T-helper 1 cell (primary cell): ENCODE measurements at places on chromosomes 5 and 9.

- no peak for DNase-seq
Observed at GRCh38 chr5:22542340-22542739, 310.8 kb downstream of the CDH12 start.

DNA sequence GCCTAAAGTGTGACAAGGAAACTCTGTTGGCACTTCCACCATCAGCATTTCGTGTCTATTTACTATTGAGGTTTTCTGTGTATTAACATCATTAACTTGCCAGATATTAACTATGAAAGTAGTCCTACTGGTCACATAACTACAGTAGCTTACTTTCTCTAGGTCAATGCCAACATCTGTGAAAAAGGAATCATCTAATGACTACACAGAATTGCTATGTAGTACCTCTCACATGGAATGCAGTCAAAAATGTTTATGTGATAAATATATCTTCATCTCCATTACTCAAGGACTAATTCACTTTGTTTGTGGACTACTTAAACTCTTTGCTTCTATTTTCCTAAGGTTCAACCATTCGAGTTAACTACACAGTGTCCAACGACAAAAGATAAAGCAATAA is 2.1 kb downstream of the SCAI start:
- no peak for DNase-seq

DNA sequence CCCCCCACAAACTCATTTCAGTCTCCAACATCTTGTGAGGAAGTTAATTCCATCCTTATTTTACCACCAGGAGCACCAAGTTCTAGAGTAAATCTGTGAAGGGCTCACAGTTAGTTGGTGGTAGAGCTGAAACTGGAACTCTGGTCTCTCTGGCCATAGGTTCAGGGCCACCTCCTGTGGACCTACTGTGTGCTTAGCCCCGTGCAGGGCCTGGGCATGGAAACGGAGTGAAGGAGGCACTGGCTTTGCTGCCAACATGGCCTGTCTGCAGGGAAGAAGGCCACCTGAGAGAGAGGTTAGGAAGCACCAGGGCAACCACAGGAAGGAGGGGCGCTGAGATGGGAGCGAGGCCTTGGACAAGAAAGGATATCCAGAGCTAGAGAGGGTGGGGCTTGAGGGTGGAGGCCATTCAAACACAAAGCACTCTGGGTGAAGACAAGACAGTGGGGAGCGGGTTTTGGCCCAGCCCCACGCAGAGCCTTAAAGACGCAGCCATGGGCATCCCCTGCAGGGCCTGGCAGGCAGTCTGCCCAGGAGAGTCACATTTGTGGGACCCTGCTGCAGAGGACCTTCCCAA is 16.0 kb upstream of the DAB2IP start:
- no peak for DNase-seq

DNA sequence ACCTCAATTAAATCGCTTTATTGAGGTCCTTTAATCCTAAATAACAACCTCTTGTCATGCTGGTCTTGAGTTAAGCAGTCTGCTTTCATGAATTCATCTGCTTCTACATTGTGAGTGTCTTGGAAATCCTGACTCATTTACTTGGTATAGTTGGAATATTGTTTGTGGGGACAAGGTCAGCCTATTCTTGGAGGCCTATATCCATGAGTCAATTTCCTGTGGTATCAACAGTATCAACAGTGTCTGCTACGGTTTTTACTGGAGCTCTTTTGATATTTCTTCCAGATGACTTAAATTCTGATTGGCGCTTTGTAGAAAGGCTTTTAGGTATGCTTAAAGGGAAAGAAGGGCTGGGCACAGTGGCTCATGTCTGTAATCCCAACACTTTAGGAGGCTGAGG is 71.2 kb upstream of the PARP8 start:
- DNase-seq: no peak

- no peak for DNase-seq
Observed at GRCh38 chr9:110918316-110919049, 119.8 kb downstream of the LPAR1 start.

DNA sequence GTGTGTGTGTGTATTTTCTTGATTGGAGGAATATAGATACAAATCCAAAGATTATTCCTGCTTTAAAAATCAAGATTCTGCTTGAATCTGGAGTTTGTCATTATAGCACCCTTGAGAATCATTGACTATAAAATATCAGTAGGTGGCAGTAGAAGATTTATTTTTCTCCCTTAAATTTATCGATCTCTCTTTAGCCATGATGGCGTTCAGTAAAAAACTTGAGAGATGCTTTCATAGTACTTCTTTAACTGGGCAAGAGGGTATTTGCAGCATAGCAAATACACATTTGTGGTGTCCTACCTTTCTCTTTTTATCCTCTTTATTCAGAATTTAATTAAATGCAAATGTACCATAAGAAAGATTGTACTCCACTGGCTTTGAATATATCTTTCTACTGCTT is 307.7 kb downstream of the ADGRV1 start:
- DNase-seq: no peak

DNA sequence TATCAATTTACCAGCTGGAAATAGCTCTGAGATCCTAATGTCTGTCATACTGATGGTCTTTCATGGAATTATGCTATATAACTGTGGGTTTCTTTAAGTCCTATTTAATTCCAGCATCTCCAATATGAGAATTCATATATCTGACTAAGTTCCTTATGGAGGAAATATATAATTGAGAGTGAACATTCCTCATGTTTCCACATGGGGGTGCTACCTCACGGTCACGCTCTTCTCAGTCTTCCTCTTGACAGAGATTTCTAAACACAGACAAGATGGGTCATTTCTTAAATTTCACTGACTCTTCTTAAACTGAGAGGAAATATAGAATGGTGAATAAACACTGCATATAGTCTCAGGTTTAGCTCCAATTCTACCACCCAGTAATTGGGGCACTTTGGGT is 212.1 kb downstream of the SLF1 start:
- DNase-seq: peak; percentile 24

- no peak for DNase-seq
Observed at GRCh38 chr5:177334781-177335700, 16.4 kb downstream of the LMAN2 start.

DNA sequence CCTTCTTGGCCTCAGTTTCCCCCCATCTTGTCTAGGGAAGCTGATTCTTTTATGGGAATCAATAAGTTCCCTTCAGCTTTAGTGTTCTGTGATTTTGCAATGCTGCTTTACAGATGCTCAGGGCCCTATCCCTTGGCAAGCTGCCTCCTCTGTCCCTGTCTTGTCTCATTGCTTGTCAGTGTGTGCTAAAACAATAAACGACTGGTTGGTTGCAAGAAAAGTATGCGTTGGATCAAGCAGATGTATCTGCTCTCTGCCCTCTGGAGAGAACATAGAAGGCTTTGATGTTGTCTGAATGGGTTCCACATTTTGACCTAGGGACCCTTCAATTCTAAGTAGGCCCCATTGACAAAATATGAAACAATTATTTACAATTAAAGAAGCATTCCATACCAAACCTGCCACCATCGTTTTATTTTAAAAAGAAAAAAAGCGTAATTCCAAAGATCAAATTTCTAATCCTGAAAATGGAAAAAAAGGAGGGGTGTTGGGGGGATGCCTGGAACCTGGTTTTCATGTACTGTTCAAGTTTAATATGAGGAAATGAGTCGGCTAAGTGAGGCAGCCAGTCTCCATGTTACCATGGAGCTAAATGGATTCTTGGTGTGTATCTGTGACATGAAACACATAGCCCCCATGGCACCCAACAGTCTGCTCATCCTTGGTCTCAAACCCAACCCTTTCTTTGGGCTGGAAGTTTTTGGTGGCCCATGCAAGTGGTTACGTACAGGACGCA is 31.2 kb upstream of the TARS1 start:
- DNase-seq: no peak

DNA sequence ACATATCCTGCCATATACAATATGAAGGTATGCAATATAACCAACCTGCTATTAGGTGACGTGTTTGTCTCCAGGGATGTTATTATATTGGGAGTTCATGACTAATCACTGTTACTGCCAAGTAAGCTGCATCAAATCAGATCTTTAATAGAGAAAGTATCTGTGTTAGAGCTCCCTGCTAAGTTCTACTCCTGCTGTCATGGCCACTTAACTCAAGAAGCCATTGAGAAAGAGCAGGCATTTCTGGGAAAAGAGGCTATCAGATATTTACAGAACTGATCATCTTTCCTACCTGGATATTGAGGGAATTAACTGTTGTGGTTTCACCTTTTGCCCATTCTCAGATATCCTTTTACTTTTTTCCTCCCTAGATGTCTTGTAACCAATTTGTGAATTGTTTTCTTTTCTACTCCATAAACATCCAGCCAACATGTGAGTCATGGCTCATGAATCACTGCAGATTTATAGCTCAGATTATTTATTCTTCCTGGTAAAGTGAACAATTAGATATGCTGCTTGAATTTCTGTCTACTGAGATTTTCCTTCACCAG is 634.8 kb upstream of the FAM174A start:
- no peak for DNase-seq

- no peak for DNase-seq
Observed at GRCh38 chr9:109451311-109452025, 46.6 kb downstream of the PTPN3 start.

DNA sequence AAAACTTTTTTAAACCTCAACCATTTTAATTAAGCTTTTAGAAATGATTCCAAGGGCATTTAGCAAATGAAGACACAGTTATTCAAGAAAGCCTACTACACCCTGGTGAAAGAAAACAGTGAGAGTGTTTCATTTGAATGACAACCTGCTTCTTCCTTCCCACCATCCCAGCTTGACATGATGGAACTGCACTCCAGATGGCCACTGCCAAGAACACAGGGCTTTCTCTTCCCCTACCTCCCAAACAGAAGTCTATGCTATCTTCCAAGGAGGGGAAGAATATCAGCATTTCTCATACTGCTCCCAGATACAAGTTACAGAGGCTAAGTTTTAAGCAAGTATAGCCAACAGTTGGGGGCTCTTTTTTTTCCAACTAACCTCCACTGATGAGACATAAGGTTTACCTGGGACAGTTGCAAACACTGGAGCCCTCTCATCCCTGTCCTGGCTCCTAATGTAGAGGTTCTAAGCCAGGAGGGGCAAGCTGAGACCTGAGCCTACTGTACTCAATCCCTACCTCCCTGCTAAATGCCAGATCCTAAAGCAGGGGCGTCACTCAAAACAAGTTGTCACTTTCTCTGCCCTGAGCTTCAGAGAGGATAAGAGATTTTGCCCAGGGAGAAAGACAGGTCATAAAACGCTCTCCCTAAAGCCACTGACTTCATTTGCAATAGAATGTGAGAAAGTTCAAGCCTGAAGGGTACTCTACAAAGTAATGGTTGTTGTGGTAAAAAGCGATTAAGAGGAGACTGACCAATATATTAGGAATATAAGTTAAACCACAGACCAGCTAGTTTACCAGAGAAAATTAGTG is 88.5 kb upstream of the SLC27A6 start:
- DNase-seq: no peak

GRCh38 chr9:137195525-137196220 is 4.9 kb downstream of the TPRN start:
- no peak for DNase-seq

DNA sequence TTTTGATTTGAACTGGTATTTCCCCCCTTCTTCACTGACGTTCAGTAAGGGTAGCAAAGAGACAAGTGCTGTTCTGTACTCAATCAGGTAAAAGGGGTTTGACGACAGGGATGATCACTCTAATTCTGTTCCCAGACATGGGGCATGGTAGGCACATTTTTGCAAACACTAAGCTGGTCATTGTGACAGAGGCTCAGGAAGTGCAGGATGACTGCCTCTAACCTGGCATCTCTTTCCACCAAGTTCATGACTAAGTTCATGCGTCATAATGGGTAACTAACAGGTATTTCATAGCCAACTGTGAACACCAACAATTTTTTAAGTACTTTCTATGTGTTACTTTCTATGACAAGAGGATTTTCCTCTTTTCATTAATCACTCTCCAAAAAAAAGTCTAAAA is 166.5 kb downstream of the MAPKAP1 start:
- DNase-seq: no peak

DNA sequence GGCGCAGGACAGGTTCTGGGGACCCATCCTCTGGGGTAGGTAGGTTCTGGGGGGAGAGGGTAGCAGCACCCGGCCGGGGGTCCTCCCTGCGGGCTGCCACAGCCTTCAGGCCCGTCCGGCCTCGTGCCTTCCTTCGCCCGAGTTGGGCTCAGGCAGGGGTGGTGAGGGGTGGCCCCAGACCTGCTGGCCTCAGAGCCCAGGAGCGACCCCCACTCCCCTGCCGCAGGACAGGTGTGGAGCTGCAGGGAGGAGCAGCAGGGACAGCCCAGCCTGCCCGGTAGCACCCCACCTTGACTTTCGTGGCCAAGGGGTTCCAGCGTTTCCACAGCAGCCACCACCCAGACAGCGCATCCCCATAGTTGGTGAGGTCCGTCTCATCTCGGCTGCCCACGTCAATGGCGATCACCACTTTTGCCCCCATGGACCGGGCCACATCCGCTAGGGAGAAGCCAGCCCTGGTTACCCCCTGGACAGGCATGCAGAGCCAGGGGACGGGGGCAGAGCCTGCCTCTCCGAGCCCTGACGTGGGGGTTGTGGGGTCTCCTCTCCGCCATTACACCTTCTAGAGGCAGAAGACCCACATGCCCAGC is 3.4 kb upstream of the NSMF start:
- no peak for DNase-seq

DNA sequence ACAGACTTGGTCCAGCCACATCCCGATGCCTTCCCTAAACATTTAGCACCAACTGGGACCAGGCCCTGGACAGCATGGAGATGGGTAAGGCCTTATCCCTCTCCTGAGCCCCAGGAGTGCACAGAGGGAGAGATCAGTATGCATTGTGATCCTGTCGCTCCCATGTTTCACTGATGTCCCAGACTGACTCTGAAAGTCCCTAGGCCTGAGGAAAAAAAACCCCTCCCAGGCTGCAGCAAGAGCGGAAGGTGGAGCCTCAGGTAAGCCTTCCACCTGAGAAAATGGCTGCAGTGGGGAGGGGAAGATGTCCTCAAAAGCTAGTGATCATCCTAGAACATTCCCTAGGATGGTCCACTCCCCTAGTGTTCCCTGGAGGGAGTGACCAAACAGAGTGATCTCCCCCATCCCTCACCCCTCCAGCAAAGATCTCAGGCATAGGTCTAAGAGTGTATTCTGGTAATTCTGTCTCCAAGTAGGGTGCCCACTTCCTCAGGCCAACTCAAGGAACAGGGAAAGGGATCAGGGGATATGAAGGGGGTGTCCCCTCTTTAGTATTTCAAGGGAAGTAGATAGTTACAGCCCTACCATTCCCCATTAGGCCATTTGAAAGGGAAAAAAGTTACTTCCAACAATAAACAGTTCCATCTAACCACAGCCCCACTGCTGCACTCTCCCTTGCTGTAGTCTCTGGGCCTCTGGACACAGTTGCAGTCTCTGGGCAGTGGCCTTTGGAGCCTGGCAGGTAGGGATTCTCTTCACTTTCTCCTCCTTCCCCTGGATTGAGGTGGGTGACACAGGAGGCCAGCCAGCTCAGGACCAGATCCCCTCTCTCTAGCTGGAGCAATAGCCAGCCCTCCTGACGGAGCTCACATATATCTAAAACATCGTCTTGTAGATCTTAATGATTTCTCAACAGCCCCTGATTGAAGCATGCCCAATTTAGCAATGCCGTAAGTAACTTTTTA is 6.8 kb upstream of the CXXC5 start:
- DNase-seq: no peak

- no peak for DNase-seq
Observed at GRCh38 chr9:19186232-19186631, 44.3 kb upstream of the DENND4C start.

GRCh38 chr5:154273963-154274827 is 83.7 kb downstream of the GALNT10 start:
- DNase-seq: no peak

GRCh38 chr9:75500479-75500878 is 390.0 kb upstream of the PCSK5 start:
- no peak for DNase-seq
